ENCODE measurements at places on chromosomes 16 and 17.

DNA sequence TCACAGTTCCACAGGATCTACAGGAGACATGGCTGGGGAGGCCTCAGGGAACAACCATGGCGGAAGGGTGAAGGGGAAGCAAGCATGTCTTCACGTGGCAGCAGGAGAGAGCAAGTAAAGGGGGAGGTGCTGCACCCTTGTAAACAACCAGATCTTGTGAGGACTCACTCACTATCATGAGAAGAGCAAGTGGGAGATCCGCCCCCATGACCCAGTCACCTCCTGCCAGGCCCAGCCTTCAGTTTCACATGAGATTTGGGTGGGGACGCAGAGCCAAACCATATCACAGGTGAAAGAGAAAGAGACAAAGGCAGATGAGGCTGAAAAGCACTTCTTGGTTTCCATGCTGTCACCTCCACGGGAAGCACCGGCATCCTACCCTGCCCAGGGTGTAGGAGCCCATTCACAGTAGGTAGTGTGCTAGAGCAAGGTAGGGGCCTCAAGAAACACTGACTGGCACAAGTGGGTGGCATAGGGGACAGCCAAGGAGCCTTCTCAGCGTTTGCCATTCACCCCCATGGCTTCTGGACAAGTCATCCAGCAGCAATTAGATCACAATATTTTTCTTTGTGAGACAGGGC is 6.6 kb downstream of the NARF start:
- peak; percentile 25 for DNase-seq

DNA sequence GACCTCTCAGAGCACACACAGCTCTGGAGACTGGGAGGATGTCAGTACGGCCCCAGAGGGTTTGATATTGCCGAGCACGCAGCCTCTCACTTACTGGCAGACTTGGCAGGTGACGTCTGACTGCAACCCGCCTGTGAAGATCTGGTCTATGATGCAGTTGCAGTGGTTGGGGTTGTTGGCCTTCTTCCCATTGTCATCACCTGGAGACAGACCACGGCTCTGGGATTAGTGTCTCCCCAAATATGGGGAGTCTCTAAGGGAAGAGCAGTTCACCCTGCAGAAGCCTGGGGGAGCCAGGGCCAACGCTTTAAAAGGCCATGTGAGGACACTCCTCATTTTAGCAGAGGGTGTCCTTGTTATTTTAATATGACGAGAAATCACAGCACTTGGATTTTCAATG is 30.1 kb downstream of the USP22 start:
- no peak for DNase-seq

- peak; percentile 51 for DNase-seq
Measured at GRCh38 chr17:13031718-13032350, 14.0 kb upstream of the ELAC2 start.

DNA sequence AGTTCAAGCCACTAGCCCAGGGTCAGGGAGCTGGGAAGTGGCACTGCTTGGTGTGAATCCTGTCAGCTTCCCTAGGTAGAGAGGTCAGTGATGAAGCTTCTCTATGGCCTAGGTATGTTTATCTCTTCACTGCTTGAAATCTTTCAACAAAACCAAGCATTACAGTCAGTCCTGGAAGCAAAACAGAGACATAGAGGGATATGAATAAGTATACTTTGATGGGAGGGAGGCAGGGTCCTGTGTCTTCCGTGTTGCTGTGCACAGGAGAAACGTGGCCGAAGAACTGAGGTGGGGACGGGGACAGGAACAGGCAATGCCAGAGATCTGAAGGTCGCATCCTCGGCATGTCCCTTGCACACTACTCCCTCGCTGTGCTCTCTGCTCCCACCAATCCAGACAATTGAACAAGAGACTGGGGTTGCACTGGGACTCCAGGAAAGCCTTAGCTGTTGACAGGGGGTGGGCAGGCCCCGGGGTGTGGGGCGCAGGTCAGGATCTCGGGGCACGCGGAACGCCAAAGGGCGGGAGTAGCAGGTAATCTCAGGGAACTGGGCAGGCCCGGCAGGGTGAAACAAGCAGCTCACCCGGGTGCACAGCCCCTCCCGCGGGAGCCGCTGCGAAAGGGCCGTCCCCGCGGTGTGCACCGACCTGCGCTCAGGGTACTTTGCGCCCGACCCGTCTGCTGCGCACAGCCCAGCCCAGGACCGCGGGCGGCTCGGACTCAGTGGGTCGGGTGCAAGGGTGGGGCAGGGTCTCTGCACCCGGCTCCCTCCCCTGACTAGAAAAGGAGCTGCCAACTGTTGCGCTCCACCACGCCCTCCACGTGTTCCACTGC is at the start of gene MT1H:
MT1H (plus strand) TSS at position 810 of the 835 bp plus-strand sequence. CDS start 71 bp downstream, outside the sequence.
- no peak for DNase-seq
